ENCODE measurements at places on chromosomes 1 and 21.

GRCh38 chr1:9759939-9760338 lies 63.8 kb downstream of the CLSTN1 start:
- DNase-seq = no peak

DNA sequence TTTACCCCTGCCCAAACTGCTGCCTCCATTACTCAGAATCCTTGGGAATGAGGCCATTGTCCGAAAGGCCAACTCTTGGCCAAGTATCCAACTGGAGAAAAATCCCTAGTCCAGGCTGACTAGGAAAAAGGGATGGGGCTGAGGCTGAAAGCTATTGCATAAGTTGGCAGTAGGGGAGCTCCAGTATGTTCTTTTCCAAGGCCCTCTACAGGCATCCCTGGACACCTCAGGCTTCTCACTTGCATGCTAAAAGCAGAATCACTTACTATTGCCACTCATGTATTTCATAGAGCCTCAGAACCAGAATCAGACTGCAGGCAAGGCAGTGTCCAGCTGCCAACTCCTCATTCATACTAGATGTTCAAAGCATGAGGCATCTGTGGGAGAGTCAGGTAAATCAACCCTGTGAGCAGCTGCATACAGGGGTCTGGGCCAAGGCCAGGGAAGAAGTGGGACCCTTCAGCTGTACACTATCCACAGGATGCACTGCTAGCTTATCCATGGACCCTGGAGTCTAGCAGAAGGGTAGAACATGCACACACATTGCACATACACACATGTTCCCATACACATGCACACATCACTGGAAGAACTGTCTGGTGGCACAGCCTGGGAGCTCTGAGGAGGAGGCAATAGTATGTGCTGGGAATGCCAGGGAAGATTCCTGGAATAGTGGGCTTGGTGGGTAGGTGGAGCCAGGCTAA lies 195.3 kb downstream of the C1orf94 start:
- DNase-seq = no peak

GRCh38 chr1:20008391-20008841 lies 29.0 kb upstream of the PLA2G2A start:
- no peak for DNase-seq

GRCh38 chr1:93416183-93416582 lies 31.7 kb upstream of the FNBP1L start:
- no peak for DNase-seq

DNA sequence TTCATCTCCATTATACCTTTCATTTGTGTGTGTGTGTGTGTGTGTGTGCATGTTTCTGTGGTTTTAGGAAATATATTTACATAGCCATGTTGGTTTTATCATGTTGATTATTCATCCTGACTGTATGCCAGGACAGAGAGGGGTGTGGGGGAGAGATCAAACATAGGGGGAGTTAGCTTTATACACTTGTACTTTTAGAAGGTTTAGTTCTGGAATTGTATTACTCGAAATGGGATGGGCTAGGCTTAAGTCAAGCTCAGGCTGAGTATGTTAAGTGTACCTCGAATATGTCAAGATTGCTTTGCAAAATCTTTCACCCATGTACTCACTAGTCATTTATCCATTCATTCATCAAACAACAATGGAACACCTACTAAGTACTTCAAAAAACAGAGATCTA lies 123.3 kb downstream of the HMCN1 start:
- DNase-seq = no peak

DNA sequence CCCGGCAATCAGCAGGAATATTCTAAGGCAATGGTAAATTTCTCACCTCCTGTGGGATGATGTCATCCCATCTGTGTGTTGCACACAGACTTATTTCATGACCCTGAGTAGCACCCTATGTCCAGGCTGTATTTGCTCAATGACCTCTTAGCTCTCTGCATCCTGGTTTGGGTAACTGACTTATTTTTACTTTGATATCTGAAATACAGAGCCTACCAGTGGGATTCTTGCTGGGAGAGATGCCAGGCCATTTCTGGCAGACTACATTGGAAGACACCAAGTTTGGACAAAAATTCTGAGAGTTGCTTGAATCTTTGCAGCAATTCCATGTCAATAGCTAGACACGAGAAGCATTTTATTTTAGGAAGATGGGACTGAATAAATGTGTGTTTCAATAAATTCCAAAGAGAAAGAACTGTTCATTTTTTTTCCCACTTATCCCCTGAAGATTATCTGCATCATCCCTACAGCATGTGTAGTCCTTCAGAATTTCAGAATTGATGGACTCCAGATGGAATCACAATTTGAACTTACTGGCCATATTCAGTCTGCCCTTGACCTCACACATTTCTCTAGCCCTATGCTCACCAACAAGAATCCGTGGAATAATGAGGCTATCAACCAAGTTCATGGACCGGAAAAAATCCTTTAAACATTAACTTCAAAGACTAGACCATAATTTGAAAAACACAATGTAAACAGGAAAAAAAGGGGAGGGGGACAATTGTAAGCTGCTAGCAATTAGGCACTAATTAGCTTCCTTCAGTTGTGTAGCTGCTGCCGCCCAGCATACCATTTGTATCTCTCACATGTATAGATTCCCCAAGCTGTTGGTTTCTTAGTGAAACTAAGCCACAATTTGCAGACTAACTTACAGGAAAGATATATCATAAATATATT lies 226.5 kb downstream of the HMCN1 start:
- DNase-seq = no peak

- DNase-seq = no peak
Measured at GRCh38 chr1:216702170-216702569, 21.1 kb downstream of the ESRRG start.

- no peak for DNase-seq
Measured at GRCh38 chr1:198653808-198654413, 15.1 kb downstream of the PTPRC start.

- DNase-seq = no peak
Measured at GRCh38 chr1:43558346-43558841, 27.7 kb downstream of the PTPRF start.

DNA sequence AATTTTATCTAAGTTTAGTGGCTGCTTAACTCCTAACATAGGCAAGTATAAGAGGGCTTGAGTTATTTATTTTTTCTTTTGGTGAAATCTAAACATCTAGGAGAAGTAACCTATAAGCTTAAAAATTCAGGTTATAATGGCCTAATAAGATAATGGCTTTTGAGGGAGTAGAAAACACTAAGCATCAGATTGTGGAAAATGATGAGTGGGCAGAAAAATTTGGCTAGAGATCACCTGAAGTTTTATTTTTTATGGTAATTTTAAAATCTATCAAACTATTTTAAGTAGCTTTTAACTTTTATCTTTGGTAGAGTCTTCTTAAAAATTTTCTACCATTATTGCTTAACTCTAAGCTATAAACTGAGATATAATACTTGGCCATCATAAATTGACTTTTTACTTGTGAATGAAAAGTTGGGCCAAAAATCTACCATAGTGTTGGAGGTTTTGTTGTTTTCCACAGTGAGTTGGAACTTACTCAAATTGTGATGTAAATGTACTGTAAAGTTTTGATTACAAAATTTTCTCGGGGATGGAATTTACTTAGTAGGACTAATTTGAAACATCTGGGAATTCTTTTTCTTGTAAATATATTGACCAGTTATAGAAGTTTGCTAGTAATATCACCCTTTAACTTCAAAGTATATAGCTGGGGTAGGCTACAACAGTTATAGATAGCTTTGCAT lies 63.9 kb downstream of the USP25 start:
- DNase-seq = no peak

- DNase-seq = no peak
Measured at GRCh38 chr1:203870245-203870644, 8.8 kb downstream of the SNRPE start.

- DNase-seq = no peak
Measured at GRCh38 chr1:172760121-172760520, 101.2 kb downstream of the FASLG start.

- no peak for DNase-seq
Measured at GRCh38 chr1:44817771-44818495, 9.6 kb downstream of the BTBD19 start.

GRCh38 chr1:197485790-197486189 lies 217.7 kb downstream of the CRB1 start:
- DNase-seq = no peak

GRCh38 chr21:17435565-17436543 lies 77.0 kb upstream of the CXADR start:
- DNase-seq = no peak

DNA sequence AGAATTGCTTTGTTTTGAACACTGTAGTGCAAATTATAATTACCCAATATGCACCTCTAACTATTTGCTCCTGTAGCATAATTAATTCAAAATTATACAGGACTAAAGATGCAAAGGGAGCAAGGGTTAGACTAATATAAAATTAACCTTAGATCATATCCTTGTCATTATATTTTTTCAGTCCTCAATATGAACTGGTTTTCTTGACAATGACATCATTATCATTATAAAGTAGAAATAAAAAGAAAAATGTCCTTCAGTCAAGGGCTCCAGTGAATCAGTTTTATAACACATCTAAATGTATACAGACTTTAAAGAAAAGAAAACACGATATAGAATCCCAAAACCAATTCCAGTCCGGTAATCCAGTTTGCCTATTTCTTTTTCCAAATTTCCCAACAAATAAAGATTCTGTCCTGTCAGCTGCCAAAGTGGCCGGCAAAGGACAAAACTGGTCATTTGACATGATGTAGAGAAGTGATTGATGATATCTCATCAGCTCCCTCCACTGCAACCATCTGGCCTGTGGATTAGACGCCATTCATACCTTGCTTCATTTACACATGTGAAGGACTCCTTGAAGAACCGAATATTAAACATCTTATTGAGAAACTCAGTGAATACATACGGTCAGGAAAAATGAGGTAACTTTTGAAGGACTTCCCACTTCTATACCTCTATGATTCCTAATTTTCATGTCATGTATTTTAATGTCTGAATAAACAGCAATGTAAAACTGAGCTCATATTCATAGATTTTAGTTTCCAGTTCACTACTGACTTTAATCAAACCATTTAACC lies 15.5 kb downstream of the DPYD start:
- DNase-seq = no peak

GRCh38 chr1:65277605-65278347 lies 31.6 kb upstream of the DNAJC6 start:
- DNase-seq = no peak

GRCh38 chr1:159011751-159012150 lies 2.0 kb downstream of the IFI16 start:
- DNase-seq = no peak

- DNase-seq = no peak
Measured at GRCh38 chr1:92961896-92962752, 862 bp upstream of the DIPK1A start.

- DNase-seq = no peak
Measured at GRCh38 chr1:186722711-186723309, 42.6 kb upstream of the PTGS2 start.

GRCh38 chr1:29986986-29987385 lies 736.4 kb downstream of the MATN1 start:
- DNase-seq = no peak

GRCh38 chr1:87334351-87335174 lies 5.9 kb downstream of the LMO4 start:
- no peak for DNase-seq

DNA sequence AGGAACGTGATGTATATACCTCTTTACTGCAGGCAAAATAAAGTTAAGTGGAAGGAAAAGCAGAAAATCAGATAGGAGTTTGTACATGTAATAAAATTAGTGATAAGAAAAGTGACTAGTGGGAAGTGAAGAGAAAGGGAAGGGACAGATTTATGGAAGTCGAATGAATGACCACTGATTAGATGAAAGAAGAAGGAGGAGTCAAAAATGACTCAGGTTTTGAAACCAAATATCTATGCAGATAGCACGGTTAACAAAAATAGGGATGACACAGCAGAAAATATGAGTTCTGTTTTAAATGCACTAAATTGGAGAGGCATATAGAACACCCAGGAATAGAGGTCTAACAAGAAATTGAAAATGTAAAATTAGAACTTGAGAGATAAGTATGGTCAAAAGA lies 128.0 kb downstream of the HMCN1 start:
- no peak for DNase-seq

- no peak for DNase-seq
Measured at GRCh38 chr1:89279011-89279466, 6.4 kb upstream of the GBP5 start.

DNA sequence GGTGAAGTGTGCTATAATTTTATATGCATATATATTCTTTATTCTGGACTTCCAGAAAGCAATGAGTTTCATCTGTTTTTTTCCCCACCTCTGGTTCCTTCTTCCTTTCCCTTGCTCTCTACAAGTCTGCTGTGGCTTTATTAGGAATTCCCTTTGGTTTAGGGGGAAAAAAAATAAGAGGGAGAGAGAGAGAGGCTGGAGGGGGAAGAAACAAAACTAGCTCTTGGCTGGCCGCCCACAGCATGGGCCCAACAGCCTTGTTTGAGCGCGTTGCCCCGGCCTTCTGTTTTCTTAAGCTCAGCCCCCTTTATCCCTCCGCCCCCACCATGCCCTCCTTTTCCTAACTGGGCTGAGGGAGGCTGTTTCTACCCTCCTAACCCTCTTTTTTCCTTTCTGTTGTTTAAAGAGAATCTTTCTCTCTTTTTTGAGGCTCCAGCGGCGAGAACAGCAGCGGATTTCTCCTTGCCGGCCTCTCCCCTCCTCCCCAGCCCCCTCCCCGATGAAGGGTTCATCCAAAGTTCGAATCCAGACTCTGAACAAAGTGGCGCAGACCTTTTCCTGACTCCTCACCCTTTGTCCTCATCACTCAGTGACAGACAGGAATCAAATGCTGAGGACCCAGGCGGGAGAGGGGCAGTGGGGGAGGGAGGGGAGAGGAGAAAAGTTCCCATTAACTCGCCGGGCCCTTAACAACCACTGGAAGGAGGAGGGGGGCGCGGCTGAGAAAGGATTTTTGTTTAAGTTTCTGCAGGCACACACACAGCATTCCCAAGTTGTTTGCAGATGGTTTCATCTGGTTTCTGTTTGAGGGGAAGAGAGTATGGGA lies 29.7 kb downstream of the PBX1 start:
- DNase-seq = no peak

Data from thoracic aorta (tissue), 2 donors.